CD4-positive, alpha-beta T cell treated with Interleukin-21 for 1 hour (primary cell): ENCODE measurements at places on chromosomes 7 and 10.

- DNase-seq: no peak
These were observed 152.0 kb downstream of the CAMK1D start for GRCh38 chr10:12501324-12501723.

- no peak for DNase-seq
These were observed 163.9 kb downstream of the ADARB2 start for GRCh38 chr10:1573334-1573969.

DNA sequence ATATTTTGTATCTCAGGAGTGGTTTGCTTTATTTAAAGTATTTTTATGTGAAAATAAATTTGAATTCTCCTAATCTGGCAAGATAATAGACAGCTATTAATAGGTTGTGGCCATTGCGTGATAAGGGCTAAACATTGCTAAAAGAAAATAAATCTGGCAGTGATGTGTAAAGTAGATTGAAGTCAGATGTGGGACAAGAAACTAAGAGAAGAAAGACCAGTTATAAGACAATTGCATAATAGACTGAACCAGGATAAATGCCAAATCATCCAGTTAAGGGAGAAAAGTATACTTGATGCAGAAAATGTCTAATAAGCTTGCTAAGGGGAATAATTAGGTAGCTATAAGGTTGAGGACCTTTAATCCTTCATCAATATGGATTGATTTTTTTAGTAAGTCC is 197.5 kb upstream of the CSTF2T start:
- DNase-seq: no peak

DNA sequence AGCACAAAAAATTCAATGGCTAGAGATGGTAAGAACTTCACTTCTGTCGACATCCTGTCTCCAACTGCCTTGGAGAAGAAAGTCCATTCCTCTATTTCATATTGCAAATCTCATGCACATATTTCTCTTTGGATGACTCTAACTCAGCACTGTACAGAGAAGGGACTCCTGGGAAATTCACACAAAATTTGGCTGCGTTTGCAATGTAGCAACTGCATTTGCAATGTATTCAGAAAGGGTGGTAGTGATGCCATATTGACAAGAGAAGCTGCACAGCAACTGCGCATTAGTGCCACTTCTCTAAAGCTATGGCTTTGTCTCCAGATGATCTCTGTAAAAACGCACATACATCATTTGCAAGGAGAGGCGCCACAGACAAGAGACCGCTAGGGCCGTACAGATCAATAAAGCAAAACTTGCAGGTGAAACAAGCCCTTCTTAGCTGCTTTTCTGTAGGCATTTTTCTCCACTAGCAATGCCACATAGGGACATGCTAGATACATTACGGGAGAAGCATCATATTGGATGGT is 389.5 kb downstream of the TCERG1L start:
- DNase-seq: no peak

- DNase-seq: no peak
These were observed 36.6 kb downstream of the INSYN2A start for GRCh38 chr10:127159648-127160245.

- no peak for DNase-seq
These were observed 8.6 kb upstream of the TAS2R60 start for GRCh38 chr7:143434660-143435059.

- no peak for DNase-seq
These were observed 94.4 kb upstream of the FZD1 start for GRCh38 chr7:91169830-91170191.

- no peak for DNase-seq
These were observed 137.8 kb downstream of the CHRM2 start for GRCh38 chr7:137006293-137006692.

DNA sequence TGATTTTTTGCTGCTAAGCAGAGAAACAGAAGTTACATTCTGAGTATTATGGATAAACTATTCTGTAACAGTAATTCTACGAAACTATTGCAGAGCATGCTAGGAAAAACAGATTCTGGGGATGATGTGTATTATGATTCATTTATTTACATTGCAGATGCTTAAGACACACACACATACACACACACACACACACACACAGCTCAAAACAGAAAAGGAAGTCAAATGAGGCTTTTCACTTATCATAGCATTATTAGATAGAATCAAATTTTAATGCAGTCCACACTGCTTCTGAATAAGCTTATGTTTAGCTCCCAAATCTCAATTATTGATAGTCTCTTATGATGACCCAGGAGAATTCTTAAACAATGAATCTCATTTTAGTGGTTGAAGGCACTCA is 307.2 kb downstream of the HGF start:
- DNase-seq: no peak

DNA sequence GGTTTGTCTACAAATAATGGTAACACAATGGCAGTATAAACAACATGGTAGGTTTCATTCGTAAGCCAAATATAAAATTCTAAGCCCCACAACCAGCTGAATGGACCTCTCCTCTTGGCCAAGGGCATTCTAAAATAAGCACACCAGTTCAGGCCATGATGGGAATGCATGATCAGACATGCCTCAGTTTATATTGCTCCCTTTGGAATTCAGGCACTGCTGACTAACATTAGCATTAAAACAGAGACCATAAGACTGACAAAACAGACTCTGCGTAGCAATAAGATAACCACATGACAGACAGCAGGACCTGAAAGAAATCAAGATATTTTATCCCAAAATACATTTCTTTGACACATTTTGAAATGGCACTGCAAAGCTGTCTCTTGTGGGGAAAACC is 125.8 kb downstream of the FAM107B start:
- no peak for DNase-seq

- DNase-seq: peak; percentile 0
These were observed at the start of gene SEMA3D for GRCh38 chr7:85186521-85187241. TSS of gene SEMA3D (minus strand) at chr7:85187056. CDS start at chr7:85121891, 65,165 bp downstream.

DNA sequence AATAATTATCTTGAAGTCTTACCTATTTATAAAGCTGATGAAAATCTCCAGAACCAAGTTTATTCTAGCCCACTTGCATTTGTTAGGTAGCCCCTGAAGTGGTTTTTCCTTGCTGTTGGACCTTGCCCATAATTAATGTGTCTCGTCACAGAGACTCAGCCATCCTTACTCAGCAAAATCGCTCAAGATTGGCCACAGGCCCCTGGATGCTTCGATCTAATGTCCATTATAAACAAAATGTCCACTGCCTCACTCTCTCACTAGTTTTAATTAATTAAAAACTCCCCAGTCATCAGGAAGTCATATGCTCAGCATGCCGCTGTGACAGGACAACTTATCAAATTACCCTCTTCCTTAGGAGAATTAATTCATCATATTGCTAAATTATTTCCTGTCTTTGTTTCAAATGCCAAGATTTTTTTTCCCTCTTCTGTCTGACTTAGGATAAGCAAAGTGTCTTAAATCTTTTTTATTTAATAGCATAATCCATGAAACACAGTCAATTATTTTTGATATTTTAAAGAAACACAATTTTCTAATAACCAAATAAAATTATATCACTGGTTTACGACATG is 126.8 kb upstream of the PCLO start:
- no peak for DNase-seq

DNA sequence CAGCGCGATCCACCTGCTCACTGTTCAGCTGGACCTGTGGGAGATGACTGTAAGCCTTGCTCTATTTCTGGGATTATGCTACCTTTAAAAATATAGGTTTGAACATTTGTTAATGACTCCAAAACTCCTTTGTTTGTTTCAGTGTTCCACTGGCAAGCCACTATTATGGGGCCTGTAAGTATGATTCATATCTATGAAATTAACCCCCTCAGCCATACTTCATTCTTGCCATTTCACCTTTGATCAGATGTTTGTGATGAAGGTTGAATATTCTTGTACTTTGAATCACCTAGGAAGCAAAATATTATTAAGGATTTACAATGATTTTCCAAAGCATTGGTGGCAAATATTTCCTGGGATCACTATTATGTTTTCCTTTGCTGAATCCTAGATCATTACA is 23.9 kb upstream of the TFAM start:
- DNase-seq: no peak

GRCh38 chr7:155979566-155979965 is 167.3 kb upstream of the SHH start:
- no peak for DNase-seq

- no peak for DNase-seq
These were observed 28.1 kb downstream of the ITGB8 start for GRCh38 chr7:20358762-20359282.

DNA sequence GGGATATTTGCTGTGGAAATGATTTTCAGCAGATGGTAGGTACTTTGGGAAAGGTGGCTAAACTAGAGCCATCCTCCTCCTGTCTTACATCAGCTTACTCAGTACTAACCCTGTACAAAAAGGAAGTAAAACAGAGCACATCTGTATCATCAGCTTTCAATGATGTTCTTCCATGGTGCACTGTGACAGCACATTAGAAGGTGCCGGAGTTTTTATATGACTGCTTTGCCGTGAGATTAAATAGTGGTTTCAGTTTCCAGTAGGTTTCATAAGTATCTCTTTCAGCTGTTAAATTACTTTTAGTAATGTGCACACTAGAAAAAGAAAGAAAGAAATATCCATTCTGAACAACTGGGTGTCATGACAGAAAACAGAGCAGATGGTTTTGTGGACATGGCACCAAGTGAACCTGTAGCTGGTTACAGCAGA is 86.5 kb downstream of the ARID5B start:
- peak; percentile 68 for DNase-seq

DNA sequence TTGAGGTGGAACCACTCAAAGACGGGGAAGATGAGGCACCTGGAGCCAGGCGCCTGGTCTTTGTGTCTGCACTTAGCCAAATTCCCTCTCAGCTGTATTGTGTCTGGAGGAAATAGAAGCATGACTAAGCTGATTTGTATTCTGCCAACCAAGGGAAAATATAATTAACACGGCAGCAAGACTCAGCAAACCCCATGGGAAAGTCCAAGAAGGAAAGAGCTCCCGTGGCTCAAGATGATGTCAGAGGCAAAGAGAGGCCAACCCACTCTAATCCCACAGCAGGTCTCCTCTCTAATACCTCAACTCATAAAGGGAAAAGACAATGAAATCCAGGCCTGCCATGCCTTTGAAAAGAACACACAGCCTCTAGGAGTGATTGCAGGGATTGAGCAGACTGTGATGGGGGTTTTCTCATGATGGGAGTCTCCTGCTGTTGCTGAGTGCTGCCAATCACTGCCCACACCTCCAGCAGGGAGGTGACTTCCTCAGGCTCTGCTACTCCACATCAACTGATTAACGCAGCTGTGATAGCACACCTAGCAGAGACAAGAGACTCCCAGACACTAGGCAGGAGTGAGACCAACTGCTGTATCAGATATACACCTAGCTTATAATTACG is 255.5 kb upstream of the C7orf33 start:
- DNase-seq: no peak

DNA sequence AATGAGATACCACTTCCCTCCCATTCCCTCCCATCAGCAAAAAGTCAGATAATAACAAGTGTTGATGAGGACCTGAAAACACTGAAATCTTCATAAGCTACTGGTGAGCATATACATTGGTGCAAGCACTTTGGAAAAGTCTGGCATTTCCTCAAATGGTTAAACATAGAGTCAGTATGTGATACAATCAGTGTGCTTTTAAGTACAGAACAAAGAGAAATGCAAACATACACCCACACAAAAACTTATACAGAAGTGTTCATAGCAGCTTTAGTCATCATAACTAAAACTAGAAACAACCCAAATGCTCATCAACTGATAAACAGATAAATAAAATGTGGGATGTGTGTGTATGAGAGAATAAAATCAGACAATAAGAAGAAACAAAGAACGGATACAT is 261.9 kb downstream of the ELMO1 start:
- no peak for DNase-seq

DNA sequence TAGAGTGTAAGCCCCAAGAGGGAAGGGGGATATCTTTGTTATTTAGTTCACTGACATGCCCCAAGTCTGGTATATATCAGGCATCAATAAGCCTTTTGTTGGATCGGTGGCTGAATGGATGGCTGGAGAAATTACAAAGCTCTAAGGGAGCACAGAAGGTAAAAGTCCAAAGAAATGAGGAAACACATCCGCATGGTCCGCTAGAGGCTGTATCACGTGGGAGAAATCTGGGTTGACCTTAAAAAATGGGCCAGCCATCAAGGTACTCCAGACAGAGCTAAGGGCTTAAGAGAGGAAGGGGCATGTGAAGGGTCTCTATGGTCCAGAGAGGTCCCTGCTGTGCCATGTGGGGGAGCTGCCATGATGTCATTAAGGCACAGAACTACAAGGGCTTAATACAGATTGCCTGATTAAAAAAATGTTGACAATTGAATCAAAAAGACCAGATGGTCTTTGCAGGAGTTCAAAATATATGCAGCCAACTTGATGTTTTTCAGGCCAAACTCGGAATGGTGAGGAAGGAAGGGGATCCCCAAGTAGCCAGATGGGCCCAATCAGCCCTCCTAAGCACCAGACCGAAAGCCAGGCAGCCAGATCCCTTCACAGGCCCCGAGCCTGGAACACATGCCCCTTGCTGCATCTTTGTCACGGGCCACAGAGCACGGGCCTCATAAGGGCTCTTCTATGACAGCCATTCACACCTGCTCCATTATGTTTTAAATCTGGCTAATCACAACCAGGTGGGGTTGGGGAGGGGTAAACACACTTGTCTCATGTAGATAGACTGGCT is 31.9 kb downstream of the SCRN1 start:
- DNase-seq: no peak

GRCh38 chr7:42662862-42663261 is 249.0 kb downstream of the C7orf25 start:
- DNase-seq: no peak

DNA sequence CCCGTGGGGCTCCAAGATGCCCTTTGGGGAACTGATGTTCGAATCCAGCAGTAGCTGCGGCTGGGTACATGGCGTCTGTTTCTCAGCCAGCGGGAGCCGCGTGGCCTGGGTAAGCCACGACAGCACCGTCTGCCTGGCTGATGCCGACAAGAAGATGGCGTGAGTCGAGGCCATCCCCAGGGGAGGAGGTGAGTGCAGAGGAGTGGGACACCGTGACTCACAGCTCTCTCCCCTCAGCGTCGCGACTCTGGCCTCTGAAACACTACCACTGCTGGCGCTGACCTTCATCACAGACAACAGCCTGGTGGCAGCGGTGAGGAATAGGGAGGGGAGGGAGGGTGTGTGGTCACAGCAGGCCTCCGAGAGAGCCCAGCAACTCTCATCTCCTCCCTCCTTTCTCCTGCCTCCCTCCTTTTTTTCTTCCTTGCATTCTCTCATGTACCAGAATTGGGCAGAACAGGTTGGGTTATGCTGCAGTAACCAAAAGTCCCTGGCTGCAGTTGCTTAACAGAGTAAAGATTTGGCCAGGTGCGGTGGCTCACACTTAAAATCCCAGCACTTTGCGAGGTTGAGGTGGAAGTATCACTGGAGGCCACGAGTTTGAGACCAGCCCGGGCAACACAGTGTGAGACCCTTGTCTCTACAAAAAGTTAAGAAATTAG is 16.5 kb downstream of the ARPC1B start:
- no peak for DNase-seq

DNA sequence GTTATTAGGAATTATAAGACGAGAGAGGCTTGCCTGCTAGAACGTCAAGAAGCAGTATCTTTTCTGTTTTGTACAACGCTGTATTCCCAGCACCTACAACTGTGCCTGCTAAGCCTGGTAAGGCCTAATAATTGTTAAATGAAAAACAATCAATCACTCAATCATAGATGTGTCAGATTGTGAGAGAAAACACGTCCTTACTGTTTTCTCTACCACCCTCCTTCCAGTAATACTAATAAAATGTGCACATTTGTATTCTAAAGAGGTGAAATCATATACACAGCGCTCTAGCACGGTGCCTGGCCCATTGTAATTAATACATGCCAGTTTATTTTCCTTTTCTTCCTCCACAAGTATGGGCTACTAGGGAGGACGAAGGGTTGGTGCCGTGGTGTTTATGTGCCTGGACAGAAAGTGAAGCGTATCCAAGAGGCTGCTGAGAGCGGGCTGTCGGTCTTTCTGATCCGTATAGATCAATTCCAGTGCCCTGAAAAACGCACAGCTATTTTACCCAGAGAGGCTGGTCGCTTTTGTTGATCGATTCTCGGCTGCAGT is 1.5 kb upstream of the AUTS2 start:
- DNase-seq: no peak
